ENCODE measurements at places on chromosomes 13 and 19.

GRCh38 chr13:41722684-41723535, 238.0 kb downstream of the VWA8 start:
- no peak for DNase-seq

- peak; percentile 70 for DNase-seq
These were observed 843 bp upstream of the TDRD3 start for GRCh38 chr13:60395971-60396782.

DNA sequence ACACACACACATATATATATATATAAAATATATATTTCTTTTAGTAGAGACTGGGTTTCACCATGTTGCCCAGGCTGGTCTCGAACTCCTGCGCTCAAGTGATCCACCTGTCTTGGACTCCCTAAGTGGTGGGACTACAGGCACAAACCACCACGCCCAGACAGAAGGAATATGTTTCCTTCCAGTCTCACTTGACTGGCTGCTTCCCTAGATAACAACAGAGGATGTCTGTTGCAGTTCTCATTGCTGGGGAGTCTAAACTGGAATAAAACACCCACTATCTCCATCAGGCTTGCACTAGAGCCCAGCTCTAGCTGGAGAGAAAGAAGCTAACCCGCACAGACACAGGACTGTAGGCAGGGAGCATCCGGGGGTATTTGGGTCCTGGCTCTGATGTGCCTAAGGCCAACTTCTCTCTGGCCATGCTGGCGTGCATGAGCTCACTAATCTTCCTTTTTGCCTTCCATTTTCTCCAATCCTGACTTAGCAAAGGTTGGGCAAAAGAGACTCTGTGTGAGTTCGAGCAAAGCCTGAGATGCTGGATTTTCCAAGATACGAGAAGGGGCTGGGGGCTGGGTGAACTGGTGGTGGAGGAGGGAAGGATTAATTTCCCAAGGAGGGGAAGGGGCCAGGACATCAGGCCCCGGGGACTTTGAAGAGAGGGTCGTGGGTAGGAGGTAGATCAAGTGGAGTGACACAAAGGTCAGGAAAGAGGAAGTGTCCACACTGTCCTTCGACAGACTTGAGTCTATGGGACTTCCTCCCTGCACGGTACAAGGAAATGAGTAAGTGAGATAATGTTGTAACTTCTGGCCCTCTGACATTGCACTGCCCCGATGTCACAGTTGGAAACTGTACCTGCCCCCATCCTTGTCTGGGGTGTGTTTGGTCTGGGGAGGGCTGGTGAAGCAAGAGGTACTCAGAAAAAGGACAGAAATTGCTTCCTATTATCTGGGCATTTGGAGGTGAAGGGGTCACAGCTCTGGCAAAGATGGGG, 22.5 kb upstream of the ALOX5AP start:
- no peak for DNase-seq

- DNase-seq: no peak
These were observed 87.5 kb upstream of the CSNK1A1L start for GRCh38 chr13:37192956-37193355.

- DNase-seq: no peak
These were observed 44.6 kb upstream of the GRTP1 start for GRCh38 chr13:113408562-113408961.

DNA sequence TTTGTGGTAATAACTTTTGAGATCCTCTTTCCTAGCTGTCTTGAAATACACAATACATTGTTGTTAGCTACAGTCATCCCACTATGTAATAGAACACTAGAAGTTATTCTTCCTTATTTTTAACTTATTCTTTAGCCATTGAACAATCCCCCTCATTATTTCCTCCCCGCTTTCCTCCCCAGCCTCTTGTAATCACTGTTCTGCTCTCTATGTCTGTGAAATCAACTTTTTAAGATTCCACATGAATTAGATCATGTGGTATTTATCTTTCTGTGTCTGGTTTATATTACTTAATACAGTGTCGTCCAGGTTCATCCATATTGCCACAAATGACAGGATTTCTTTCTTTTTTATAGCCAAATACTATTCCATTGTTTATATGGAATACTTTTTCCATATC, 72.9 kb downstream of the SLC10A2 start:
- DNase-seq: no peak

GRCh38 chr13:29165840-29166239, 345.7 kb downstream of the MTUS2 start:
- DNase-seq: no peak

Measured in stimulated activated CD8-positive, alpha-beta memory T cell treated with anti-CD3 and anti-CD28 coated beads, Interleukin-7, amount 100 ng/mL, for 1 hour (primary cell).